ENCODE measurements at places on chromosomes 2 and 18.

DNA sequence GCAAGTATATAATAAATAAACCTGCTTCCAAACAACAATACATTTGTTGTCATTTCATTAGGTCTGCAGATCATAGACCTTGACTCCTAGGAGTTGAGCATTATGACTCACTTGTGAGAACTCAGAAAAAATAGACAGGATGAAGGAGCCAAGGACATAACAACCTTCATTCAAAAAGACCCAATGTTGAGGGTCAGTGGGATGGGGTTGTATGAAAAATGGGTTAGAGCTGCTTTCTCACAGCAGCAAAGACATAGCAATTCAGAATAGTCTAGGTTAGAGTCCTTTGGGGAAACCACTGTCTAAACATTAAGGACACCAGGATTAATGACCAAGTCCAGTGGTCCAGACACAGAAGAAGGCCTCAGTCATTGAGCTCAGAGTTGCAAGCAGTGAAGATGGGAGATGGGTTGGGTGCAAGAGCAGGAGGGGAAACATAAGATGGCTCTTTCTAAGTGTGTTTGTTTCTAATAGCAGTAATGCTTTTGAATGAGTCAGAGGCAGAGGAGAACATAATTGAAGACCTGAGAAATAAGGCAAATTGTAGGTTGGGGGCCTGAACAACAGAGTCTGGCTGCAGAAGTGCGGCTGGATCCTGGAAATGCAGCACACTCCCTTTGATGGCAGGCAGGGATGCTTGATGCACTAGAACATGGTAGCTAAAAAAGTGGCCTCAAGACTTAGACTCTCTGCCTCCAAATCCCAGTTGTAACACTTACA, 3.7 kb upstream of the SERPINB10 start:
- no peak for DNase-seq

- DNase-seq, result no peak
These were observed 1.8 kb downstream of the METTL5 start for GRCh38 chr2:169822785-169823392.

- no peak for DNase-seq
These were observed 85.9 kb upstream of the KLF7 start for GRCh38 chr2:207251573-207252192.

- no peak for DNase-seq
These were observed 9.0 kb downstream of the CDKL4 start for GRCh38 chr2:39234754-39235153.

- no peak for DNase-seq
These were observed 72.4 kb downstream of the CERS6 start for GRCh38 chr2:168528469-168528868.

DNA sequence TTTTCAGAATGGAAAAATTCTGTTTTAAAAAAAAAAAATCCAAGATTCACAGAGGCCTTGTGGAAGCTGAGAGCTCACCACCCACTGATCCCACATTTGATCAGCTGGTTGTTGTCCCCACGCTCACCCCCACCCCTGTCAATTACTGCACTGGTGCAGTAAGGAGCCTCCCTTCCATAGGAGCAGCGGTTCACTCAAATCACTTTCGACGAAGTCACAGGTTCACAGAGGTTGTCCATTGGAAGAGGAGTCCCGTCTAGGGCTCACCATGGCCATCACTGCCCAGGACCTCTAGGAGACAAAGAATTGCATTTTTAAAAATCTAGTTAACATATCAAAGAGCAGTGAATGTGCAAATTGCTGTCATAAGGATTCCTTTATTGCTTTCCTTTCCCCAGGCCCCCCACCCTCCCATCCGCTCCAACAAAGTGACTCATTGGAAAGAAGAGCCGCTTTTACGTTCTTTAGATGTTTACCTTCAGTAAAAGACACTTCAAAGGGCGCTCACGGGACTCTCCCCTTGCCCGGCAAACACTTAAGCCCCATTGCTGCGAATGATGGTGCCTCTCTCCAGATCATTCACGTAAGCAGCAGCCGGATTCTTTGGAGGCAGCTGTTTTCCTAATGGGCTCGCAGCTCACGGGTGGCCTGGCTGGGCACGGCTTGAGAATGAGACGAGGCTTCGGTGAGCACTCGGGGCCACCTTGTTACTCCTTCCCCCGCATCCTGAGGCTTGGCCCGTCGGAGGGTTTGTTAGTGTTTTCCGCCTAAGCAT, 165.5 kb upstream of the SALL3 start:
- no peak for DNase-seq

DNA sequence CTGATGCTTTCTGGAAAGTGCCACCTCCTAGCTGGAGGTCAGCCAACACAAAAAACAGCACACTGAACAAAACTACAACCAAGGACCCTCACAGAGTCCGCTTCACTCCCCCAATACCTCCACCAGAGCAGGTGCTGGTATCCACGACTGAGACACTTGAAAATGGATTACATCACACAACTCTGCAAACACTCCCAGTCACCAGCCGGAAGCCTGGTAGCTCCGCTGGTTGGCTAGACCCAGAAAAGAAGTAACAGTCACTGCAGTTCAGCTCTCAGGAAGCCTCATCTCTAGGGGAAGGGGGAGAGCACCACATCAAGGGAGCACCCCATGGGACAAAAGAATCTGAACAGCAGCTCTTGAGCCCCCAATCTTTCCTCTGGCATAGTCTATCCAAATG, 175.4 kb downstream of the LCLAT1 start:
- DNase-seq, result no peak

DNA sequence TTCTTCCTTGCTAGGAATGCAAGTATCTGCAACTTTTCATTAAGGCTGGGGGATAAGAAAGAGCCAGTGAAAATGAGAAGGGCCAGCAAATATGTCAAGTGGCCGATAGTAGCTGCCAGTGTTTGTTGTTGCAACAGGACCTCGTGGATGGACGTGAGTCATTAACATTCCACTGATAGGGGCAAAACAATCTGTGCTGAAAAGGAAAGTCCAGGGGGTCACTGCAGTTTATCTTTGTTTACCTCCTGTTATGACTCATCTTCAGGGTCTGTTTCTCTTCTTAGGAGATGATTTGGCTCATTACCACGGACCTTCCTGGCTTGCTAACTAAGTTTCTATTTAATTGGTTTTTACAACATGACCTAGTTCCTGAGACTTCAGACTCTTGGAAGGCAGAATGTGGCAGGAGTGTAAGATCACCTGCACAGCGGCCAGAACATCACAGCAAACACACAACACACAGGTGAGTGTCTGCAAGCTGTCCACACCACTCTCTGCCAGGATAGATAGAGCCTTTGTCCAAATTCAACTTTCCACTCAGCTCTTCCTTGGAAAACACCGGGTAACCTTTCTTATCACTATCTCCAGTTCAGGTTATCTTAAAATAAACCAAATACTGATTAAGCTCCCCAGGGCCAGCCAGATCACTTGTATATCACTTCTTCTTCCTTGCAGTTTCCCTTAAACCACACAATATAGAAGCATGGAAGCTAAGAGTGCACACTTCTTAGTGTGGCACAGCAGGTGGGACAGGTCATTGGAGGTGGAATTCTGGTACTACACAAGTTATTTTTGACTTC, 157.5 kb upstream of the LMAN1 start:
- DNase-seq, result no peak

GRCh38 chr2:141805302-141805701, 325.5 kb downstream of the LRP1B start:
- no peak for DNase-seq

DNA sequence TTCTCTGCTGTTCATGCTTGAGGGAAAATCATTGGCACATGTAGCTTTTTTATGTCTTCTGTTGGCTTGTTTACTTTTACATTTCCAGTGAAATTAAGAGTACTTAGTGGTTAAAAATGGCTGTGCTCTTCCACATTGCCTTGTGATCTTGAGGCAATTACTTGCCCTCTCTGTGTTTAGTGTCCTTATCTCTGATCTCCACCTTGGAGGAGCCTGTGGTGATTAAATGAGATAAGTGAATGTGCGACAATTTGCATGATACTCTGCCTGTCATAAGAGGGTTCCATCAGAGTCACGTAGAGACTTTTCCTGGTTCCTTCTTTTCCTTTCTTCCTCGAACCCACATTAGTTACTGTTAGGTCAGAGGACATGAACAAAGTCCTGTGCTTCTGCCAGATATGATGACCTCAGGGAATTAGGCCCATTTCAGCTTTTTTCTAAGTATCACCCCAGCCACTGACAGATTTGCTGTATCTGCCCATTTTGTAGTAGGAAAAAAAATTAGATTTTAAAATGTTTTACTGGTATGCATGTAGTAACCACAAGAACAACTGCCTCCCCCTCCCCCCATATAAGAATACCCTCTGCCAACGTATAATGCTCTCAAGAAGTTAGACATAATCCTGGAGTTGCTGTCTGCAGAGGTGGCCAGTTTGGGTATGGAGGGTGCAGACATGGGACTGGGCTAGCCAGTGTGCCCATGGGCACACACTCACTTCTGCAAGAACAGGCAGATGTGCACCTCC, 51.9 kb downstream of the TET3 start:
- DNase-seq, result no peak

DNA sequence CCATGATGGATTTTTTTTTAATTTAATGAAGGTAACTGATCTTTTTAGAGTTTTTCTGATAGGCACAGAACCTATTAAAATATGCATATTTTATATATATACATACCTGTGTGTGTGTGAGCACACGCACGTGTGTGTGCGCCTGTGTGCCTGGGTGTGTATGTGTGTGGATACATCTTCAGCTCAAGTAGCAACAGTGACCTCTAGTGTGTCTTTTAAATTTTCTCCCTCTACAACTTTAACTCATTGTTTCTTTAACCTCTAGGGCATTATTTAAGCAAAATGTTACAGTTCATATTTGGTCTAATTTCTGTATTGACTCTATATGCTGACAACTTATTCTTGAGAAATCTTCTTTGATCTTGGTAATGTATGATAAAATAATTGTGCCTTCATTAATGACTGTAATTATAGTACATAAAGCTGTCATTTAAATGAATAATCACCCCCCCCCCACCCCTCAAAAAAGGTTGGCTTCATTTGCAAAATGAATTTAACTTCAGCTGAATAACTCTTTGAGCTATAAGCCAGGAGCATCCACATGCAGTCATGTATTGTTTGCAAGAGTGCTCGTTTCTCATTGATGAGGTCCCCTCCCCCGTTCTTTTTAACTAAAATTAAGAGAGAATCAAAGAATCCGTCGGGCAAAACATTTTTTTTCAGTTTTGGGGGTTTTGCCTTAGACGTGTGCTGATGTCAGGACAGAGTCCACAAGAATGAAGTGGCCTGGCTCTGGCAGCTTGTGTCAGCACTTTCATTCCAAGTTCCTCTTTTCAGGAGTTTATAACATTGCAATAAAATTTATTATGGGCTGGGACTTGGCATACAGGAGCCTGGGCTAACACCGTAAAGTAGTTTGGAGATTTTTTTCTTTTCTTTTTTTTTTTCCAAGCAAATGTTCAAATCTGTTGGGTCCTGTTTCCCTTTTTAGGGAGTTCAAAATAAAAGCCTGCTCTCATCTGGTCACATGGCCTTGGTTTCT, 80.0 kb downstream of the ETAA1 start:
- DNase-seq, result no peak

- no peak for DNase-seq
These were observed 154.1 kb downstream of the SH3BP4 start for GRCh38 chr2:235105821-235106359.

GRCh38 chr18:31436825-31437224, 10.7 kb upstream of the DSG3 start:
- DNase-seq, result no peak

GRCh38 chr2:43333656-43334144, 107.3 kb upstream of the ZFP36L2 start:
- peak; percentile 64 for DNase-seq

DNA sequence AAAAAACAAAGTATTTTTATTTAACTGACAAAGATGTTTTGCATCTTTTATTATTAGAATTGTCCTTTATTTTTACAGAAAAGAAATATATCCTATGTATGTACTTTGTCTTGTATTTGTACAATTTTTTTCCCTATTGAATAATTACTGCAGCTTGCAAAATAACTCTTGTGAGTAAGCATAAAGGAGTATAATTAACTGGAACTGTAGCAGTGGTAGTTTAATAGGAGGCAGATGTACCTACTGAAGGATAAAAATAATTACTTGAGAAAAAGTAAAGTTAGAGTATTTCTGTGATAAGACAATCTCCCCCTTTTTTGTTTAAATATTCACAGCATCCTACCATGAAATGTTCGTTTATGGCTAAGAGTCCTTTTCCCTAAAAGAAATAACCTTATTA, 34.7 kb downstream of the EHBP1 start:
- no peak for DNase-seq

GRCh38 chr2:63192889-63193774, 142.5 kb downstream of the OTX1 start:
- DNase-seq, result no peak

DNA sequence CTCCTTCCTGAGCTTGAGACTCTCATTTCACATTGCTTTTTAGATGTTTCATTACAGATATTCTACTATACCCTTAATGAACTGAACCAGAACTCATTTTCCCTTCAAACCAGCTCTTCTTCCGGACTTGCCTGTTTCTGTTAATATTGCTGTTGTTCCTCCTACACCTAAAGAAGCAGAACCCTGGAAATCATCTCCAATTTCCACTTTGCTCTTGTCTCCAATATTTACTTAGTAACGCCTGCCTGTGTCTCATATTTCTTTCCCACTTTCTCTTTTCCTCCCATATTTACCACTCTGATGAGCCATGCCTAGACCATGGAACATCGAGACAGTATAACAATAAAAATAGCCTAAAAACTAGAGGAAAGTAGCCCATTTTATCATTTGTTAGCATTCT, 17.9 kb upstream of the GMCL1 start:
- DNase-seq, result no peak

DNA sequence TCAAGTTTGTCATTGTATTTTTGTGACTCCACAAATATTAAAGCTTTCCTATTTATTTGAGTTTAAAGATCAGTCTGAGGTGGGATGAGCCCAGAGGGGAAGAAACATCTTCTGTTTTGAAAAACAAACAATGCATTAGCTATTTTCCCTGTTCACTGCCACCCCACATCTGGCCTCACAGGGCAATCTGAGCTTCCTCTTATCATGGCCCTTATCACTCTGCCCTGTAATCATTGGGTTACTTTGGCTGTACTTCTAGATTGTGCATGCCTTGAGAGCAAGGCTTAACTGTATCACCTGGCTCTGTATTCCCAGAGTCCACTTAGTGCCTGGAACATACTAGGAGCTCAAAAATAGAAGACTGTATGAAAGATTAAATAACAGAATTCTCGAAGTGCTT, 241.6 kb upstream of the NT5C1B start:
- DNase-seq, result no peak

DNA sequence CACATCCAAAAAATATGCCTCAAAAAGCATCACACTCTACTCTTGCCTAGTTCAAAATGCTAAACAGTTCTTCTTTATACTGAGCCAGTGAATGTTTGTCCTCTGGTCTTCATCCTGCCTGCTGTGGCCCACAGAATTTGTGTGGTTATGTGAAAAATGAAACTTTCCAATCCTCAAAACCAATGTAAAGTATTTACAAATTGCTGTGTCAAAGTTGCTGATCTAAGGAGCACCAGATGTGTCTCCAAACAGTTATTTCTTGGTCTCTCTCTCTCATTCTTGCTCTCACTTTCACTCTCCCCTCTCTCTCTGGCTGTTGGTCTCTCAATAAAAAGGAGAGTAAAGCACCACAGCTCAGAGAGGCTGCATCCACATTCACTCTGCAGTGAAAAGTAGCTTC, 23.0 kb downstream of the EPHA4 start:
- no peak for DNase-seq

- DNase-seq, result peak; percentile 33
These were observed 8.9 kb upstream of the SKOR2 start for GRCh38 chr18:47260120-47260923.

GRCh38 chr18:22813648-22814328, 119.3 kb upstream of the RBBP8 start:
- no peak for DNase-seq

All from heart right ventricle (tissue), 16 donors.